HuH-7.5 (cell line): ENCODE measurements at places on chromosomes 5 and 9.
A peak's percentile ranks its signal among the peaks of the same experiment; 100 is the strongest.

GRCh38 chr5:149489605-149490037, 61.6 kb downstream of the CSNK1A1 start:
- DNase-seq: no peak

DNA sequence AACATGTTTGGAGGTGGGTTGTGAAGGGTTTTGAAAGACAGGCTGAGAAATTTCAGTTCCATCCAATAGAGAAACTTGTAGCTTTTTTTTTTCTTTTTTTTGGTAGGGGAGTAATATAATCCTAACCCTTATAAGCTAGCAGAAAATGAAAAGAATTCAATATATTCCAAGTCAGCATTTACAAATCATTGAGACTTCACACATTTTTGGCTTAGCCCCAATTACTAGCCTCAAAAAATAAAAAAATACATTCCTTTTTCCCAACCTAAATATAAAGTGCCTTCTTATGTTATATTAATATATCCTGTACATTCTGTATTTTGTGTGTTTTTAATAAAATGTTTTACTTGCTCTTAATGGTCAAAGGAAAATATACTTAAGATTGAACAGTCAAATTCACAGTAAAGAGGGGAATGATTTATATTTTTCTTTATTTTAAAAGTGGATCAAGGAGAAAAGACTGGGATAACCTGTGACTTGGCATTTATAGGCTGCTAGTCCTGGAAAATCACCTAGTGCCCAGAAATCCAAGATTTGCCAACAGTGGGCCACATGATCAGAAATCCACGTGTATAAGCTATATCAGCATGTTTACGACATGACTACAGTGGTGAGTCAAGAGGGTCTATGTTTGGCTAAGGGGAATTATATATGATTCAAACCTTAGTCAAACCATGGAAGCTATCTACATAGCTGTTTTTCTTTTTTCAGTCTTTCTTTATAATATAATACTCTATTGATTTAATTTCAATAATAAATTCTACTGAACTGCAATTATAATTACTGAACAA, 14.5 kb downstream of the HACD4 start:
- DNase-seq: no peak

DNA sequence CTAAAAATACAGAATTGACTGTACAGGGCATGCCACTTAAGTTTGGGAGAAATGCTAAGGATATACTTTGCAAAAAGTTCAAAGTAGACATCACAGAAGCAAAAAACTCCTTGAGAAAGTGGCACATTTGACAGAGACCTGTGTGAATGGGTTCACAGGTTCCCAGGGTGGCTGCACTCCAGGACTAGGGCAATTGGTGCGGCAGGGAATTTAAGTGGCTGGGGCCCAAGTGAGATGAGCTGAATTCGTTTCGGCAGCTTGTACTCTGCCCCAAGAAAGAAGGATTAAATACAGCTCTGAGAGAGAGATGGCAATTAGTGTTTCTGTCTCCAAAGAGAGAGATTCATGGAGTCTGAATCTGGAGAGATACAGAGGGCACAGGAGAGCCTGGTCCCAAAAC, 280.1 kb downstream of the FBXL17 start:
- DNase-seq: no peak

GRCh38 chr9:101578378-101578777, 16.4 kb downstream of the PPP3R2 start:
- no peak for DNase-seq

DNA sequence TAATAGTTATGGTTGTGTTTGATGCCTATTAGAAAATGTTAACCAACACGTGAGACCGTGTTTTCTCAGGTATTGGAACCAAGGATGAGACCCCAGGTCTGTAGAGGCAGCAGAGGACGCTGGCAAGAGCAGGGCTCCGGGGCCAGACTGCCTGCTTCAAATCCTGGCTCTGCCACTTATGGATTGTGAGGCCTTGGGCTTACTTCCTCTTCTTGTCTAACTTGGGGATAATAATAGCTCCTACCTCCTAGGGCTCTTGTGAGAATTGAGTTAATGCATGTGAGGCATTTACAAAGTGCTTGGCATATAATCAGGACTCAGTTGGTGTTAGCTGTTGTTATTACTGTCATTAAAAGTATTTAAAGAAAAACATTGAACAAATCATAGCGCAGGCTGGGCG, 85.5 kb upstream of the PITX1 start:
- DNase-seq: no peak

- no peak for DNase-seq
Observed at GRCh38 chr5:34930462-34930844, 1.1 kb downstream of the DNAJC21 start.

- DNase-seq: no peak
Observed at GRCh38 chr5:153486771-153487170, 3.7 kb upstream of the GRIA1 start.

DNA sequence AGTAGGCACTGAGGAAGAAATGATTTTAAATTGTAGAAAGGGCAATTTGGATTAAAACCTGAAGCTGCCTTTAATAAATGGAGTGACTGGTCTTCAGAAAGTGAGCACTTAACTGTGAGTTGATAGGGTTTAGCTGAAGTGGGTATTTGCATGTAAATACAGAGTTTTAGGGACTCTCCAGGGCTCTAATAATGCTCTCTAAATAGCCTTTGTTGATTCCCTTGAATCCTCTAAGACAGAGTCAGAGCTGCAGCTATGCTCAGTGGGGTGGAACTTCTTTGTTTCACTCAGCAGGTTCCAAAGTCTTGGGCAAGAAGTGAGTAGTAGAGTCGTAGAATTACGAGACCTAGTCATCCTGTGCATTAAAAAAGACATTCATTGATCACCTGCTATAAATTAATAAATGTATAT, 21.4 kb downstream of the GLRA1 start:
- no peak for DNase-seq

- no peak for DNase-seq
Observed at GRCh38 chr5:20476016-20476415, 488.0 kb upstream of the CDH18 start.

GRCh38 chr9:36063804-36064447, 27.2 kb downstream of the RECK start:
- no peak for DNase-seq

DNA sequence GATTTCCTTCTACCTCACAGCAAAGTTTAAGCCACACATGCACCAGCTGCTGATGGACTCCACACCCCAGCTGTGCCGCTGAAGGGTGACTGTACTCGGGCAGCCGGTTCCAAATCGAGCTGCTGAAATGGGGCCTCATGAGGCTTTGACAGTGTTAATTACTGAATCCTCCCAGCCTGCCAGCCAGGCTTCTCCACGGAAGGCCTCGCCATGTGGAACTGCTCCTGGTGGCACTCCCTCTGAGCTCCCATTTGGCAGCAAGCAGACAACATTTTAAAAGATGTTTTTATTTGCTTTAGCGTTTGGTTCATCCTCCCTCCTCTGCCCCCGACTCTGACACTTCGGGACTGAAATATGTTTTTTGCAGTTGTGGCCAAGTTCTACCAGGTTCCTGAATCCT, 479.4 kb upstream of the MPDZ start:
- no peak for DNase-seq

DNA sequence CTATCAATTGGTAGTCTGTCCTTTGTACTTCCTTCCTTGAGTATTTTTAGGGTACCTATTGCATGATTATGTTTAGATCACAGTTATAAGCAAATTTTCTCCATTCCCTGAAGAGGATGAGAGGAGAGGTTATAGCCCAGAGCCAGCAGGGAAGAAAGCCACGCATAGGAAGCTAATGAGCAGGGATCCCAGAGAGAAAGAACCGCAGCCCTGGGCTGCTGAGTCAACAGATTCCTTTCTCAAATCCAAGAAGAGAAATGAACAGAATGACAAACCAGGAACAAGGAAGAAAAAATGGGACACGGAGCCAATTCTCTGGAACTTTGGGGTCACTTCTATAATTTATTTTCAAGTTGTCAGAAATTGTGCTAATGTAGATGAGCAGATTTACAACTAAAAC, 284.5 kb downstream of the RFX3 start:
- DNase-seq: no peak

DNA sequence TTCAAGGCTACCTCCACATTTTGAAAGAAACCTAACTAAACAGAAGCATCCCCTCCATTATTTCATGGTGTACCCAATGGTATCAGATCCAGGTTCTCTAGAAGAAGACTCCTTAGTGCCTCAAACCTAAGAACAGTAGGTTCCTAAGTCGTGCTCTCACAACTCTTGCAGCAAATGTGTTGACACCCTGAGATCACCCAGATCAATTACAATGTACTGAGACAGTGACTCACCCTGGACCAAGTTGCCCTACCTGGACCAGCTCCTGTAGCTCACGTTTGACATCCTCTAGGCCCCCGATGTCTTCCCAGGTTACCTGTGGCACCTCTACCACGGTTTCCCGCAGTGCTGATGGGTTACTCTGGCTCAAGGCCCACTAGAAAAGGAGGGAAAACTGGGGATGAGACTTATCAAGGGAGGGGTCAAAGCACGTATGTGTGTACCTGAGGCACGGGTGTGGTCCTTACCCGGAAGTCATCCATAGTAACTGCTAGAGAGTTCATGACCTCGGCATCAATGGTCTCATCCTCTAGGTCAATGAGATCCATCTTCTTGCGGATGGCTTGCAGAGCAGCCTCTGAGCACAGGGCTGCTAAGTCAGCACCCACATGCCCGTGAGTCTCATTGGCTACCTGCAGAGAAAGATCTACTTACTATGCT, 11.7 kb downstream of the VCP start:
- DNase-seq: no peak

DNA sequence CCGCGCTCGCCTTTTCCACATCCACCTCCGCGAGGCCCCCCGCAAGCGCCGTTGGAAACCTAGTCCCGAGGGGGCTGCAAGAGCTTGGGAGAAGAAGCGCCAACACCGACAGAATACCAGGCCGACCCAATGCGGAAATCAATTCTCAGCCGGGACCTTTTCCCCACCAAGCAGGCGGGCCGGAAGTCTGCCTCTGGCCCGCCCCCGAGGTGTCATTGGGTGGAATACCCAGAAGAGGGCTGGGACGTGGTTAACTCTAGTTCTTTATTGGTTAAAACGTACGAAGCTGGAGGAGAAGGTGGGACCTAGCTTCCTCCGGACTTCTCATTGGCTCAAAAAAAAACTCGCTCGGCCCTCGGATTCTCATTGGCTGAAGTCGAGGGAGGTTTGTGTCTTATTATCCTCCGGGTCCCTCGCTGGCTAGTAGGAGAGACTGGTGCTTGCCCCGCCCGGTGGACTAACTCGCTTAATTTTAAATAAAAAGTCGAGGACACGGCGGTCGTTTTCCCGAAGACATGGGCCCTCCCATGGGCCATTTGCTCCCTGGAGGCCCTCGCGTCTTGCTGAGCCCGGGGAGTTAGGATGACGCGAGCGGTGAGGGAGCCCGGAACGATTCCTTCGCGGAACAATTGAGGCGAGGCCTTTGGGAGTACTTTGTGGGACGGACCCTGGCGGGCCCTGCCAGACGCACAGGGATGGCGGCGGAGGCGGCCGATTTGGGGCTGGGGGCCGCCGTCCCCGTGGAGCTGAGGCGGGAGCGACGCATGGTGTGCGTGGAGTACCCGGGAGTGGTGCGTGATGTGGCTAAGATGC, at the start of gene GTF3C5:
TSS of gene GTF3C5 (plus strand) at position 681 of the 813 bp plus-strand sequence. CDS start at position 696, 15 bp downstream.
- peak; percentile 98 for DNase-seq

DNA sequence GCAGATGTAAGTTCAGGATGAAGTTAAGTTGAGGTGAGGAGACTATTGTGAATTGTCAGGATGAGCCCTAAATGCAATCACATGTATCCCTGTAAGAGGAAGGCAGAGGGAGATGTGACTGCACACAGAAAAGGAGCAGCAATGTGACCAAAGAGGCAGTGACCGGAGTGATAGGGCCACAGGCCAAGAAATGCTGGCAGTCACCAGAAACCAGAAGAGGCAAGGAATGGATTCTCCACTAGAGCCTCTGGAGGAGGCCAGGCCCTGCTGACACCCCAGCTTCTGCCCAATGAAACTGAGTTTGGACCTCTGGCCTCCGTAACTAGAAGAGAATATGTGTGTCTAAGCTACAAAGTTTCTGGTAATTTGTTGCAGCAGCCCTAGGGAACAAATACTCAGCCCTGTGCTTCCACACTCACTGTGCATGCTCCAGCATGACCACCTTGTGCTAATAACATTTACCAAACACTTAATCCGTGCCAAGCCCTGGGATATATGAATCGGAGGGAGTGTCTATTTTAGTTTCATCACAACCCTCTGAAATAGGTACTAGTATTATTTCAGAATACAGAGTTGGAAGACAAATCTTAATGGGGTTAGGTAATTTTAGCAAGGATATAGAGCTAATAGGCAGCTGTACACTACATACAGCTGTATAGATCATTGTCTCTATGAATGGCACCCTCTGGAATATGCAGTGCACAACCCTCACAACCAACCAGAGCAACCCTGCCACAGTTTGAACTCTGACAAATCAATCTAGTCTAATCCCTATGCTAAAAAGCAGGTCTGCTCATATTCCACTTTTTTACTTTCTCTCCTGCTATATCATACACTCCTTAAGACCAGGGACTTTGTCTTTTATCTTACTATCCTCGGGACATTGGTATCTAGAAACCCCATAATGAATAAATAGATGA, 7.8 kb upstream of the GPX8 start:
- no peak for DNase-seq

DNA sequence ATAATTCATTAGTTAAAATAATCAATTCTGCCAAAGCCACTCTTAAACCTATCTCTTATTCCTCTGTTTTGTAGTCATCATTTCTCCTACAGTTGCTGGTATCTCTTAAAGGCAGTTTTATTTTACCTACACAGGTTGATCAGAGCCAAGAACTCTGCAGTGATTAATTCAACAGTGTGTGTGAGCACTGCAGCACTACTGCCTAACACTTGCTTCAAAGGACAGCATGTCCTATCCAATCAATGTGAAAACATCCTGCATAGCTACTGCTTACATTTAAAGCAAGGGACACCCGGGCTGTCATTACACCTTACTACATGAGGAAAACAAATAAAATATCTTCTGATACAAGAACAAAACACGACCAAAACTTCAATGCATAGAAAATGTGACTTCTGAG, 45.1 kb upstream of the HK3 start:
- DNase-seq: no peak

DNA sequence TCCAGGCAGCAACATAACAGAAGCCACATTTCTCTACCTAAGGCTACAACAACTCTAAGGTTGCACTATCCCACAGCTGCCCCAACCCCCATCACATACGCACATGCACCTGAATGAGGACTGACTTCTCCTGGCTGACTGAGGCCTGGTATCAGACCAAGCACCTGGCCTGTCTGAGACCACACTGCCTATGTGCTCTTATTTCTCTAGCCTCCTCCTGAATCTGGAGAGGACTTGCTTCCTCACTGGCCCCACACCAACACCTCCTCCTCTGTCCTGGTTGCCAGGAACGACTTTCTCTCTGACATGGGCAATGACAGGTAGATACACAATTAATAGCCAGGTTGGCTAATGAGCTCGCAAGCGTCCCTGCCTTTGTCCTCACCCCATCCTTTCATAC, 14.9 kb upstream of the VDAC1 start:
- DNase-seq: no peak

DNA sequence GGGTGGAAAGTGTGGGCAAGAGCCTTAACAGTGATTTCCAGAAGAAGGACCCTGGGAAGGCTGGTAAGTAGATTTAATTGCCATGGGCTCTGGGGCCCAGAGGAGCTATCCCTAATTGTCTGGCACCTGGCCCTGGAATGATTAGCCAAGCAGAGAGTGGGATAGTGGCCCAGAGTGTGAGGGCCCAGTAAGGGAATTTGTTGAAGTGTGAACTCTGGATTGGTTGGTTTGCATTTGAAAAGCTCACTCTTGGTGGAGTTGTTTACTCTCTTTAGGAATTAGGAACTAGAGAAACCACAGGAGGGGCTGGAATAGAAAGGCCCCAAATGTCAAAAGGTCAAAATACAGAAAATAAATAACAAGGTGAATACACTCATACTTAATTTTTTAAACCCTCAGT, 207.1 kb downstream of the GABRG2 start:
- no peak for DNase-seq

GRCh38 chr5:152622628-152623027, 217.5 kb upstream of the NMUR2 start:
- no peak for DNase-seq

GRCh38 chr9:121670431-121670830, 19.0 kb downstream of the DAB2IP start:
- no peak for DNase-seq
